ENCODE measurements at places on chromosomes 7 and 10. TPM values are rescaled to one million over a fixed set of nuclear protein-coding genes. Genes with fewer than 3 reads are reported as not detected.

DNA sequence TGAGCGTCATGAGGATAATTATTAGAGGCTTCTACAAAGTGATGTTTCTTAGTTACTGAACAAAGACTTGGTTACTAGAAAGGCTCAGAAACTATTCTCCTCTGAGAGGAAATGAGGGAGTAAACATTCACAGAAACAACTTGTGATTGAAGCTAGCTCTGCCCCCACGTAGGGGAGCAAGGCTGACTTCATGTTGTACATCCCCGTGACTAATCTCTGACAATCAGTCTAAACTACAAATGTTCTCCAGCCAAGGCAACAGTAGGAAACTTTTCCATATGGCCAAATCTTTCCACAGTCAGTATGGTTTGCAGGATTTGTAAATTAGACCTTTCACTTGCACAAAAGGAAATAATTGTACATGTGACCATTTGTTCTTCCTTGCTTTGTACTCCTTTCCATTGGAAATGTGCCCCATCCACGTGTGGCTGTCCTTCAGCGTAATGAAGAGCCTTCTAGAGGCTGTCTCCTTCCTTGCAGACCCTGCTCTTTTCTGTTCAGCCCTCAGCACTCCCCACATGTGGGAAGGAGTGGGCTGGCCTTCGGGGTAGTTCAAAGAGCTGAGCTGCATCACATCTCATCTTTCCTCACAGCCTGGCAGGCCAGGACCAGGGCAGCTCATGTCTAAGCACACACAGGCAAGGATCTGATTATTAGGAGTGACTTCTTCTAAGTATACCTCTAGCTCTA lies 93.5 kb downstream of the PCGF5 start:
- no peaks in the 10 kb centered on the region for H3K36me3 ChIP-seq
- H3K4me1 ChIP-seq: peaks cover 14% of the 10 kb centered on the region
- no peak overlapping the region for H3K4me3 ChIP-seq
- peak overlapping the region; percentile 92 for H3K27ac ChIP-seq
- H3K27me3 ChIP-seq: no peaks in the 10 kb centered on the region

DNA sequence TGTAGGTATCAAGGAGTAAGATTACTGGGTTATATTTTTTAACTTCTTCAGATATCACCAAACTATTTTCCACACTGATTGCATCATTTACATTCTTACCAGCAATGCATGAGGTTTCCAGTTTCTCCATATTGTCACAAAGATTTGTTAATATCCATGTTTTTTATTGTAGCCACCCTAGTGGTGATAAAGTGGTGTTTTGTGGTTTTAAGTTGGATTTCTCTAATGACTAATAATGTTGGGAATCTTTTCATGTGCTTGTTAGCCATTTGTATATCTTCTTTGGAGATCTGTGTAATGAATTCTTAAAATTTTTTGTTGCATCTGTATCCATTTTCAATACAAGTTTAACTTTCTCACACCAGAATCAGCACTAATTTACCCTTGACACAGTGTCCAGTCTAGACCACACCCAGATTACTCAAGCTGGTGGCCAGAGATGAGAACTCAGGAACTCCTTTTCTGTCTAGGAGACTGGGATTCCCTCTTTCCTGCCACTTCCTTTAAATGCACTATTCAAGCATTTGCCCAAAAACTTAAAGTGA lies 67.0 kb upstream of the PLXDC2 start:
- no peaks in the 10 kb centered on the region for H3K27me3 ChIP-seq
- H3K36me3 ChIP-seq: no peaks in the 10 kb centered on the region
- no peak overlapping the region for H3K27ac ChIP-seq
- DNase-seq: peak; percentile 56
- H3K4me1 ChIP-seq: no peaks in the 10 kb centered on the region

GRCh38 chr7:28767356-28767755 lies 190.8 kb downstream of the TRIL start:
- H3K27ac ChIP-seq: no peak overlapping the region
- no peaks in the 10 kb centered on the region for H3K36me3 ChIP-seq
- no peak overlapping the region for H3K4me3 ChIP-seq
- H3K27me3 ChIP-seq: no peaks in the 10 kb centered on the region
- peaks cover 3% of the 10 kb centered on the region for H3K4me1 ChIP-seq

- DNase-seq: no peak
- no peaks in the 10 kb centered on the region for H3K36me3 ChIP-seq
- no peak overlapping the region for H3K4me3 ChIP-seq
- no peaks in the 10 kb centered on the region for H3K4me1 ChIP-seq
Observed at GRCh38 chr7:69906283-69906995, 308.2 kb downstream of the AUTS2 start.

- H3K27me3 ChIP-seq: no peaks in the 10 kb centered on the region
- no peak overlapping the region for H3K4me3 ChIP-seq
- H3K36me3 ChIP-seq: no peaks in the 10 kb centered on the region
Observed at GRCh38 chr7:94623820-94624219, 32.1 kb downstream of the SGCE start.

DNA sequence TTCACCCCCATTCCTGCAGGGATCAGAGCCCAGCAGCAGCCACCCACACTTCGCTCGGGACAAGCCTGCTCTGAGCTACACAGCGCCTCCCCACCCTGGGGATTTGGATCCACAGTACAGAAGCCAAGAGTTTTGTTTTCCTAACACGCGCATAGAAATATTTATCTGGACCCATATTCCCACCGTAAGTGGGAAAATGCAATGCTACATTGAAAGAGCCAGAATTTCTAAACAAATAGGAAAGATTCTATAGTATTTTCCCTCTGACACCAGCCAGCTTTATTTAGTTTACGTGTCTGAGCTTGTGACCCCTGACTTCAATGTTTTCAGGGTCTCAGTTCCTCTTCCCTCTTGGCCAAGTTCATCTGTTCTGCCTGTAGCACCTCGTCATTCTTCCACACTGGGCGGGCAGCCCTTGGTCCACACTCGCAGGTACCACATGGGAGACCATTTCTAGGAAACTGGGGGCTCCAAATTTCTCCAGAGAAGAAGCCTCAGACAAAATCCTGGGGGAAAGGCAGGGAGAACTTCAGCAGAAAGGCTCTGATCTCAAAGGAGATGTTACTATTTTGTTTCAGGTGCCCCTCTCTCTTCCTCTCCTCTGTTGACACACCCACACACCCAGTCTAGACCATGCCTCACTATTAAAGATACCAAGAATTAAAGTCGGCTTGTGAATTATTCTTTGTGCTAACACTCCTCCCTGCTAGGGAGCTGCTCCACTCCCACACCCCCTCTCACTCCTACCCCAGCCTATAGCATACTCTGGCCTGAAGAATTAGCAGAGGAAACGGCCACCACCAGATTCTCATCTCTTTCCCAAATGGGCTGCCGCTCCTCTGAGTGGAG lies 116.0 kb upstream of the PCGF5 start:
- H3K4me3 ChIP-seq: no peak overlapping the region
- H3K27me3 ChIP-seq: peaks cover 9% of the 10 kb centered on the region
- no peaks in the 10 kb centered on the region for H3K36me3 ChIP-seq
- H3K27ac ChIP-seq: no peak overlapping the region
- no peaks in the 10 kb centered on the region for H3K4me1 ChIP-seq

DNA sequence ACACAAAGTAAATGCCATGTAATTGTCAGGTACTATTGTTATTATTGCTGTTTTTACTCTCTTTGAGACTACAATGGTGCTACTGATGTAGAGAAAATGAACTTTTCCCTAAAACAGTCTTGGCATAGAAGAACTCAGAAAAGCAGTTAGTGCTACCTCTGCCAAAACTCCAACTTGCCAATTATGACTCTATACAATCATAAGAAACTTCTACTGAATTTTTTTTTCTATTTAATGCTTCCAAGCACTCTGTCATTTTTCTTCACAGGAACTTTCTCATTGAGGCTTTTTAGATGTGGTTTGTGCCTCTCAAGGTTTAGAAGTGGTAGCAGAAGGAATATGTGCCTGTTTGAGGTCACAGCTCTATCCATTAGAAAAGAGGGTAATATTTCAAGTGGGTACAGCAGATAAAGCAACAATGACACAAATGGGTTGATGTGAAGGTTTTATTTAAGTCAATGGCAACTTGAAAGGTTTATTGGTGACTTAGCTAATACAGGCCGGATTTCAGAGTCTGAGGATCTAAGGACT lies 64.0 kb upstream of the FERD3L start:
- DNase-seq: no peak
- no peaks in the 10 kb centered on the region for H3K27me3 ChIP-seq
- no peaks in the 10 kb centered on the region for H3K4me1 ChIP-seq
- no peak overlapping the region for H3K4me3 ChIP-seq

DNA sequence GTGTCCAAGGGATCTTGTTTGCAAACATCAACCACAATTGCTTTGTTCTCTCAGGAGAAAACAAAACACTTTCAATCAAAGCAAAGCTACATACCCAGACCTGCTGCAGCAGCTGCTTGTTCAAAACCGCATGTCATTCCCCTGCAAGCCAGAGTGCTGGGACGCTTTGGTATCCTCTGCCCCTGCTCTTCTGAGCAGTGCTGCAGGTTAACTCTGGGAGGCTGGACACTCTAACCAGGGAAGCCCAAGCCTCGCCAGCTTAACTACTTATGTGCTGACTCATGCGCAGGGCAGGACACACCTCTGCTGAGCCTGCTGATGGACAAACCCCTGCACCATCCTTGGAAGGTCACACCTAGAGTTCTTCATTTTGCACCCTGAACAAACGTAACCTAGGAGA lies 28.2 kb upstream of the ASAH2 start:
- no peak overlapping the region for H3K27ac ChIP-seq
- H3K36me3 ChIP-seq: no peaks in the 10 kb centered on the region
- H3K27me3 ChIP-seq: peaks cover 34% of the 10 kb centered on the region
- no peak for DNase-seq

DNA sequence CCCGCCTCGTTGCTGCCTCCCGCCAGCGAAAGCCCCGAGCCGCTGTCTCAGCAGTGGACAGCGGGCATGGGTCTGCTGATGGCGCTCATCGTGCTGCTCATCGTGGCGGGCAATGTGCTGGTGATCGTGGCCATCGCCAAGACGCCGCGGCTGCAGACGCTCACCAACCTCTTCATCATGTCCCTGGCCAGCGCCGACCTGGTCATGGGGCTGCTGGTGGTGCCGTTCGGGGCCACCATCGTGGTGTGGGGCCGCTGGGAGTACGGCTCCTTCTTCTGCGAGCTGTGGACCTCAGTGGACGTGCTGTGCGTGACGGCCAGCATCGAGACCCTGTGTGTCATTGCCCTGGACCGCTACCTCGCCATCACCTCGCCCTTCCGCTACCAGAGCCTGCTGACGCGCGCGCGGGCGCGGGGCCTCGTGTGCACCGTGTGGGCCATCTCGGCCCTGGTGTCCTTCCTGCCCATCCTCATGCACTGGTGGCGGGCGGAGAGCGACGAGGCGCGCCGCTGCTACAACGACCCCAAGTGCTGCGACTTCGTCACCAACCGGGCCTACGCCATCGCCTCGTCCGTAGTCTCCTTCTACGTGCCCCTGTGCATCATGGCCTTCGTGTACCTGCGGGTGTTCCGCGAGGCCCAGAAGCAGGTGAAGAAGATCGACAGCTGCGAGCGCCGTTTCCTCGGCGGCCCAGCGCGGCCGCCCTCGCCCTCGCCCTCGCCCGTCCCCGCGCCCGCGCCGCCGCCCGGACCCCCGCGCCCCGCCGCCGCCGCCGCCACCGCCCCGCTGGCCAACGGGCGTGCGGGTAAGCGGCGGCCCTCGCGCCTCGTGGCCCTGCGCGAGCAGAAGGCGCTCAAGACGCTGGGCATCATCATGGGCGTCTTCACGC lies 825 bp downstream of the ADRB1 start:
- H3K4me3 ChIP-seq: no peak overlapping the region
- H3K36me3 ChIP-seq: no peaks in the 10 kb centered on the region
- H3K27me3 ChIP-seq: peaks cover 55% of the 10 kb centered on the region
- H3K4me1 ChIP-seq: peaks cover 3% of the 10 kb centered on the region
- DNase-seq: no peak

DNA sequence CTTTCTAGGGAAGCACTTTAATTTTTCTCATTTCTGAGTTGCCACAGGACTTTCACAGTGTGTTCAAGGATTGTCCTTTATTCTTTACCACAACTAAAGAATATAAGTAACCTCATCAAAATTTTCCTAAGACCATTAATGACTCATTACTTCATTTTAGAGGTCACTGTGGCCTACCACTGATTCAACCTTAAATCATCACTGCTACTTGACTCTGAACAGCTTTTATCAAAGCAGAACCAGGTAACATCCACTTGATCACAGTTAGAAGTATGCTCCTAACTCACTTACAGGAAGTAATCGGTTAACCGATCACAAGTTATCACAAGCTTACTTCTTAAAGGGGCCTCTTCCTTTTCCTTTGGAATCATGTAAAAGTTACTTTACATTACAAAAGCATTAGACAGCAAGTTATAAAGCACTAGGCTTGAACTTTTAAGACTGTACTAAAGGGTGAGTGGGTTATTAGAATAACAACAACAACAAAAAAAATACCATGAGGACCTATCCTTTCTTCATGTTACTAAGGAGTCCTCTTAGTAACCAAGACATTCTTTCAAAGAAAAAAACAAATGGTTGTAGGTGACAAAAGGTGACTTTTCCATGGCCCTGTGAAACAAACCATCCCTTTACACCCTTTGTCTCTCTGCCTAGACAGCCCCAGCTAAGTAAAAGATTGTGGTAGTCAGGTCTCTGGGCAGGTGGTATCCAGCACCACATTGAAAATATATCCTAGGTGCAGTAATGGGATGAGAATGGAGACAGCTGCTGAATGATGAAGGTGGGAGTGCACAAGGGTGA lies 40.0 kb upstream of the PDK4 start:
- H3K27me3 ChIP-seq: peaks cover 3% of the 10 kb centered on the region
- H3K4me3 ChIP-seq: no peak overlapping the region

- H3K27me3 ChIP-seq: no peaks in the 10 kb centered on the region
- H3K4me1 ChIP-seq: peaks cover 7% of the 10 kb centered on the region
- no peak overlapping the region for H3K4me3 ChIP-seq
- DNase-seq: no peak
- no peak overlapping the region for H3K27ac ChIP-seq
Observed at GRCh38 chr10:103067484-103067883, 125.6 kb downstream of the NT5C2 start.

- peak; percentile 95 for DNase-seq
- no peak overlapping the region for H3K4me3 ChIP-seq
- peaks cover 11% of the 10 kb centered on the region for H3K4me1 ChIP-seq
Observed at GRCh38 chr10:99993701-99994689, 15.8 kb downstream of the DNMBP start.

DNA sequence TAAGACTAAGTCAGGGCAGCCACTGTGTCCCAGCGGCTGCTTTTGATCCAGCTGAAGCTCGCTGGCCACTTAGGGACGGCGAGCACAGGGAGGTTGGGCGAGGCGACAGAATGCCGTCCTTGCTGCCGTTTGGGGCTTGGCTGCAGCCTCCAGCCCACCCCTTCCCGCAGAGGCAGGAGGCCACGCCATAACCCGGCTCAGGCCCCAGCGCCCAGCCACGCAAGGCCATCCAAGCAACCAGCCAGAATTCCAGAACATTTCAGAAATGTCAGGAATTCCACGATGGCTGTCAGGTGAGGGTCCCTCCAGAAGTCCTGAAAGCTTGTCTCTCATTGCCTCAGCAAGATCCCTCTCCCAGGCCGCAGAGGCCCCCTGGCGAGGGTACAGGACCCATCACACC lies 479.1 kb upstream of the FOXK1 start:
- no peaks in the 10 kb centered on the region for H3K36me3 ChIP-seq
- H3K27ac ChIP-seq: no peak overlapping the region

The DENND2A gene
- 7.8 TPM for total RNA-seq

The MIOS gene
- 32.4 TPM for total RNA-seq

The TRIL gene
- under 0.01 TPM for total RNA-seq

The SP8 gene
- total RNA-seq: not detected
